Stimulated activated CD4-positive, alpha-beta T cell treated with anti-CD3 and anti-CD28 coated beads, Interleukin-15, amount 100 ng/mL, for 1 hour (primary cell): ENCODE measurements at places on chromosomes 16 and 17.

DNA sequence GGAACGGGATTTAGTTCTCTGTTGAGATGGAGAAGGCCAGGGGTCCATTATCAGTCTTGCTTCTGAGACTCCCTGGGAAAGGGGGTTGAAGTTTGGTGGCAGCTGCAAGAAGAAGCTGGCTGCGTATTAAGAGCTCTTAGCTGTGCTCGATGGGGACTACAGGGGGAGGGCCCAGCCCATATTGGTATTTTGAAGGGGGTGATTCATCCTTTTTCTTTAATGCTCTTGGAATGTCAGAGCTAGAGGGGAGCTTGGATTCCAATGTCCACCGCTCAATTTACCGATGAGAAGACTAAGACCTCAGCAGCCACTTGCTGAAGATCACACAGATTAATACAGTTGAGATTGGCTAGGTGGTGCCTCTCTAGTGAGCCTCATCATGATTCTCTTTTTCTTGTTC is 5.0 kb downstream of the NOG start:
- no peak for DNase-seq

DNA sequence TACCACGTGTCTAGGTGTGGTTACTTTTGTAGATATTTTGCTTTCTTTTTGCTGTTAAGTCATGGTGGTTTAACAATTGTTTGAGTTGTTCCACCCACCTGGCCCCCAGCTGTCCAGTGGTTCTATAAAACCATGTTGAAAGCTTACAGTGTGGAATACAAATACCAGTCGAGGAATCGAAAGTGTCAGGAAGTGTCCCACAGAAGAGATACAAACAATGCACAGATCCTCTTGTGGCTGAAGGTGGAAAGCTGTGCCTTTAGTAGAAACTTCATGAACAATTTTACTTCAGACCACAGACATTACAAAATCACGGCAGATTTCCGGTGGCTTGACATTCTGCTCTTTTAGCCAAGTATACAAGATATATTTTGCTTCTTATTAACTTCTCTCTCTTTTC is 782.4 kb upstream of the SOX9 start:
- DNase-seq: no peak

DNA sequence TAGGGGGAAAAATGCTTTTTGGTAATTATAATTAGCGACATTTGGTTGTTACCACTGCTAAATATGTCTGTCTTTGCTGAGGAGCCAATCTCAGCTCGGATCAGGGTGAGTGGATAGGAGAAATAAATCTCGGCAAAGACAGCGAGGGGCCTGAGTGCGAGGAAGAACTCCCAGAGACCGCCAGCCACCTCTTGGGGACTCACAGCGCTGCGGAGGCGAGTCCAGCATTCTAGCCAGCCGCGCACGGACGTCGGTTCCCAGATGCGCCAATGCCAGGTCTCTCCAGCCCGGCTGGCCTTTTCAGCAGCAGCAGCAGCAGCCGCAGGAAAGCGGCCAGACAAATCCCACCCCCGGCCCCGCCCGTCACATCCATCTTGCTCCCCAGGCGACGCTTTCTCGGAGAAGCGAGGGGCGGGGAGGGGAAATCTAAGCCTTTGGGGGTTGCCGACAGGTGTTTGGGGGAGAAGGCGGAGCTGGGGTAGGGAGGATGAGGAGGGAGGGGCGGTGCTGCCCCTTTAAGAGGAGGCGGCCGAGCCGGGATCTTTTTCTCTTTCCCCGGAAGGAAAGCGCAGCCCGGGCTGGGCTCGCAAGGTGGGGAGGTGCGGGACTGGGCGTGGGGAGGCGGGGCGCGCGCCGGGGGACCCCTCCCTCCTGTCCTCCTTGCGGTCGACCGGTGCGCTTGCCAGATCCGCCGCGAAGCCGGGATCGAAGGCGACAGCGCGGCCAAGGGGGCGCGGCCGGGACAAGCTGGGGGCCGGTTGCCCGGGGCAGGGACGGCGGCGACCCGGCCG is at the start of gene ITGA3:
ITGA3 (plus strand) TSS at position 685 of the 791 bp plus-strand sequence. CDS start 330 bp downstream, outside the sequence.
- peak; percentile 39 for DNase-seq

- no peak for DNase-seq
Measured at GRCh38 chr17:35019386-35020179, 39.3 kb downstream of the LIG3 start.

- no peak for DNase-seq
Measured at GRCh38 chr17:40813804-40814203, 8.6 kb downstream of the KRT10 start.

DNA sequence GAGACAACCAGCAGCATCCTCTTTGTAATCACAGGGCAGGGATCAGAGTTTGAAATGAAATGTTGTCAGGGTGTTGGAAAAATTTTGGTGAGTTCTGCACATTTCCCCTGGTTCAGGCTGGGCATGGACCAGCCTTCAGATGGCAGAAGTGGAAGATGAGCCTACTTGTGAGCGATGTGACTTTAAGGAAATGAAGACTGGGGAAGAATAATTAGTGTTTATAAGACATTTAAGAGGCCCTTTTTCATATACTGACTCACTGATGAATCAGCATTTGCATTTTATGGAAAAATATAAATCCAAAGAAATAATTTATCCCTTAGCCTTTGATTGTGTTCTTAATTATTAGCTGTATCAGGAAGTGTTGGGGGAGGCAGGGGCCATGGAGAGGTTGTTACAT is 20.9 kb downstream of the GPR179 start:
- no peak for DNase-seq

DNA sequence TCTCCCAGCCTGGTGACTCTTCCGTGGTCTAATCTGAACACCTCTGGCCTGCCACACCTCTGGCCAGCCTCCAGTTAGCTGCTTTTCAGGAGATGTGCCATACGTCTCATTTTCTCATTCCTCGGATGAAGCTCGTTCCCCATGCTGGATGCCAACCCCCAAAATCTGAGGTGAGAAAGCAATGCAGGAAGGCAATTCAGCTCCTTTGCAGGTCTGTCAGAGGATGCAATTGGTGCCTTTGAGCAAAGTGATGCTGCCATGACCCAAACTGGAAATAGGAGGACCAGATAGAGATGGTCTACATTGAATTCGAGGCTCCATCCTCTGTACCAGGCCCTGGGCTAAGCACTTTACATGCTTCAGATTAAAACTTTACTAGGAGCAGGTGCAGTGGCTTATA is 11.0 kb upstream of the CUEDC1 start:
- DNase-seq: no peak

DNA sequence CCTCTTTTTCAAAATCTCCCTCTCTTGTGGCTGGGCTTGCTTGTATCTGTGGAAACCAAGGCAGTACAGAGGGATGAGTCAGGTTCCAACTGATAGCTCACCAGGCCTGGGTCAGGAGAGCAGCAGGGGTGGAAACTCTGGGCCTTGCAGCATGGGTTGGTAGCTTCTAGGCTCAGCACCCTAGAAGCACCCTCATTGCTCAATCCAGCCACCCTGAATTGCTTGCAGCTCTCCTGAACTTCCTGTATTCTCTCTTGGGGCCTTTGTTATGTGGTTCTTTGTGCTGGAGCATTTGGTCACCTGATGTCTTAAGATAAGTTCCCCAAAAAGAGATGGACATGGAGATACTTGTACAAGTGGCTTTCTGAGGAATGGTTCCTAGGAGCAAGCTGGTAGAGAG is 169.4 kb downstream of the IRX5 start:
- no peak for DNase-seq

DNA sequence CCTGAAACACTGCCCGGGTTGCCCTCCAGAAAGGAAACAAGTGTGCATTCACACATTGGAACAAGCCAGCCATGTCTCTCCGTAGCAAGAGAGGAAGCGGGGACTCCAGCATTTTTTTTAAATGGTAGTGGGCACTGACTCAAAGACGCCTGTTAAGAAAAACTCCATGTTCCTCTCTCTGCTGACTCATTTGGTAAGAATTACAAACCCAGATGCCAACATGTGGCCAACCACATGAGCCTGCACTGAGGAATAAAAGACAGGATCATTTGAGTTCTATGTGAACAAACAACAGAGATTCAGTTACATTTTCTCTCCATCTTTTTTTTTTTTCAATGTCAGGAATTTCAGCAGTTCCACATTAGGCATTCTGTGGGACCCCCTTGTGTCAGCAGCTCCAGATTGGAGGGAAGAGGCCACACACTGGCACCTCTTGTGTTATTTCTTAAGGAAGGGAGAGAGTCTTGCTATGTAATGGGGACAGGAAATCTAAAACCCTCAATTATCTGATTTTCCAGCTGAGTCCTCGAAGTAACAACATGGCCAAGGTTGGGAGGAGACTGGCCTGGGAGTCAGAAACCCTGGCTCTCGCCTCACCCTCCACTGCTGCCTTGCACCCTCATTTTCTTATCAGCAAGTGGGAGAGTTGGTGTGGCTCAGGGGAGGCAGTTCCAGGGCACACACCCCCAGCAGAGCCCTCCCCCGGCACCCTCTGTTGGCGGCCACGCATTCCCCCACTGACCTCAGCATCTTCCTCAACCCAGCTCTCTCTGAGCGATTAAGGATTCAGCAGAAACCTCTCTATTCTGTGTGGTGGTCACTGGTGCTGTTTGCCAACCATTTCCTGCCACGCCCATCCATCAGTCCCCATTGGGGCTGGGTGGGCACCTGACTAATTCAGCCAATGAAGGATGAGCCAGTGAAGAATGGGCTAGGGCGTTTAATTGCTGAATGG is 173.0 kb downstream of the FOXL1 start:
- no peak for DNase-seq

DNA sequence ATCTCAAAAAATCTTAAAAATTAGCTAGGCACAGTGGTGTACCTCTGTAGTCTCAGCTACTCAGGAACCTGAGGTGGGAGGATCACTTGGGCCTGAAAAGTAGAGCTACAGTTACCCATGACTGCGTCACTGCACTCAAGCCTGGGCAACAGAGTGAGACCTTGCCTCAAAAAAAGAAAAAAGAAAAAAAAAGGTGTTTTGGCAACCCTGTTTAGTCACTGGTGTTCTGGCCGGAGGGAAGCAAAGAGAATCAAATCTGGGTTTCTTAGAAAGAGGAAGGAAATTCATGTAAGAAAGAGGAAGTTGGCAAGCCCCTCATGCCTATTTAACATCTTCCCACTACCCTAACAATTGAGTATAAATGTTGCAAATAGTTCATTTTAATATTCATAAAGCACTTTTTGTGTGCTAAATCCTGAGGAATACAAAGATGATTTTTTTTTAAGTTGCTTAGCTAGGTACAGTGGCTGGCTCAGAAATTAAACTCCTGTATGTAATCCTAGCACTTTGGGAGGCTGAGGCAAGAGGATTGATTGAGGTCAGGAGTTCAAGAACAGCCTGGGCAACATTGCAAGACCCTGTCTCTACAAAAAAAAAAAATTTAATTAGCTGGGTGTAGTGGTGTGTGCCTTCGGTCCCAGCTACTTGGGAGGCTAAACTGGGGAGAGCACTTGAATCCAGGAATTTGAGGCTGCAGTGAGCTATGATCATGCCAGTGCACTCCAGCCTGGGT is 6.5 kb upstream of the USP32 start:
- no peak for DNase-seq

- peak; percentile 59 for DNase-seq
Measured at GRCh38 chr16:77971306-77972061, 50.9 kb upstream of the CLEC3A start.

DNA sequence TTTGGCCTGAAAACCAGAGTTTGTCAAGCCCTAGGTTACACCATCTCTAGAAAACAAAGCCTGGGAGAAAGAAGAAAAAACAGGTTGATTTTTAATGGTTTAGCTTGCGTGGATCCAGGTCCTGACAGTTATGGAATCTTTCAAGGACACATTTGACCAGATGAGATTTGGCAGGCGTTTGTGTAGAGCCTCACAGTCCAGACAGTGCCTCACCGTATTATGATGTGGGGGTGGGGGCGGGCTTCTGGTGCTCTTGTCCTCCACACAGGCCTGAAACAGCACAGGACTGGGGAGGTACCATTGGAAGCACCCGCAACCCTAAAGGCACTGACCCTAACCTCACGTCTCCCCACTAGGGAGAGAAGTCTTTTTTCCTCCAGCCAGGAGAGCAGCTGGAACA is 19.6 kb downstream of the MVP start:
- DNase-seq: no peak

- DNase-seq: no peak
Measured at GRCh38 chr17:50270435-50271362, 3.6 kb upstream of the TMEM92 start.

GRCh38 chr17:4482338-4483011 is 16.2 kb upstream of the SPNS2 start:
- no peak for DNase-seq

DNA sequence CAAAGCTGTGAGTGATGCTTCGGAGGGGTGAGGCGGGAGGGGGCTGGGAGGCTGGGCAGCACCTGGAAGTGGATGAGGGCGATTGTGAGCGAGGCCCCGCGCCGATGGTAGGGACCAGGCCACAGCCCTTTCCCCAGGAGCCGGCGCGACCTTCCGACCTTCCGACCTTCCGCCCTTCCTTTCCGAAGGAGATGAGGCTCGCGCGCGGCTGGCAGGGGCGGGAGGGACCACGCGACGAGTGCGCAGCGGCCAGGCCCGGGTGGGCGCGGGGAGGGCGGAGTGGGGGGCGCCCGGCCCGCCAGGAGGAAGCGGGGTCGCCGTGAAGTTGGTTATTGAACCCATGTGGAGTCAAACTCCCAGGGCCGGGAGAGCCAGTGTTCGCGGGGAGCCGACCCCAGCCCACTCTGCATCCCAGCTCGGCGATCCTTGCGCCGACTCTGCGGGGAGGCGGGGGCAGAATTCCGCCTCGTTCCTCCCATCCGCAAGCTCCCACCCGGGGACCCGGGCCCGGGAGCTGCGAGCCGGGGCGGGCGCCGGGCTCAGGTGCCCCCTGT is 56.6 kb downstream of the RAP1GAP2 start:
- no peak for DNase-seq

GRCh38 chr16:47018223-47018891 is 44.9 kb upstream of the DNAJA2 start:
- no peak for DNase-seq

DNA sequence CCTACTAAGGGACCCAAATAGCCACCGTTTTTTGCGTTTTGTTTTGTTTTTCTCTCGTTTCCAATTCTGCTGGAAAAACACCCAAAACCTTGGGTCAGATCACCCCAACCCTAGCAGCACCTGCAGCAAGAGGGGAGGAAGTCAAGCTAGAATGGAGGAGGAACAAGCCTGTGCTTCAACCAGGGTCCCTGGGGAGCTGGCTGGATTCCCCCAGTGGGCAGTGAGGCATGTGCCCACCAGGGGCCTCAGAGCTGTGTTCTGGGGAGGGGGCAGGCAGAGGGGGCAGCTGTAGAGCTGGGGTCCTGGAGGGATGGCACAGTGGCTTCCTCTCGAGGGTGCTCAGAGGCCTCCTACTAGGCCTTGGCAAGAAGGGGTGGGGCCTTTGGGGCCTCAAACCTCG is 6.5 kb downstream of the CD79B start:
- no peak for DNase-seq

- no peak for DNase-seq
Measured at GRCh38 chr16:76386784-76387183, 109.6 kb downstream of the CNTNAP4 start.

DNA sequence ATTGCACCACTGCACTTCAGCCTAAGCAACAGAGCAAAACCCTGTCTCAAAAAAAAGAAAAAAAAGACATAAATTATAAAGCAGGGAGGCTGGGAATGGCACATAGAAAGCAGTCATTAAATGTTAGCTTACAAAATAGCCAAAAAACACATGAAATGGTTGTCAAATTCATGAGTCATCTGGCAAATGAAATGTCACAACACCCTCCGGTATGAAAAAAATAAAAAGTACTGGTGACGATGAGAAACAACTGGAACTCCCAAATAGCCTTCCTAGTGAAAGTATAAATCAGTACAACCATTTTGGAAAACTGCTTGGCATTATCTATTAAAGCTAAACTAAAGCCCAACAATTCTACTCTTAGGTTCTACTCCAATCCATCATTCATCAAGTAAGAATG is 3.5 kb upstream of the KATNB1 start:
- no peak for DNase-seq
